ENCODE measurements at places on chromosomes 2 and 18.

DNA sequence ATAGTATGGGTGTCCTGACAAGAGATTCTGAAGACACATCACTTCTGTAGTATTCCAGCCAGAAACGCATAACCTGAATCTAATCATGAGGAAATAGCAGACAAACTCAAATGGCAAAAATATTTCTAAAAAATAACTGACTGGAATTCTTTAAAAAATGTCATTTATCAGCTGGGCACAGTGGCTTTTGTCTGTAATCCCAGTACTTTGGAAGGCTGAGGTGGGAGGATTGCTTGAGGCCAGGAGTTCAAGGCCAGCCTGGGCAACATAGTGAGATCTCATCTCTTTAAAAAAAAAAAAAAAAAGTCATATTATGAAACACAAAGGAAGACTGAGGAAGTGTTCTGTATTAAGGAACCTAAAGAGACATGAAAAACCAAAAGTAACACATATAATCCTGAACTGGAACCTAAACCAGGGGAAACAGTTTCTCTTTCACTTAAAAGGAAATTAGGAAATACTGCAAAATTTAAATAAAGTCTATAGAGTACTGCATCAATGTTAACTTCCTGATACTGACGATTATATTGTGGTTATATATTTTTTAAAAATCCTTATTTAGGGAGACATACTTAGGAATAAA, 29.9 kb downstream of the SESTD1 start:
- no peak for DNase-seq

GRCh38 chr18:77131100-77131651, 1.4 kb downstream of the MBP start:
- no peak for DNase-seq

GRCh38 chr2:216066230-216066629, 15.4 kb downstream of the PECR start:
- no peak for DNase-seq

GRCh38 chr2:55811048-55811447, 112.5 kb downstream of the EFEMP1 start:
- no peak for DNase-seq

- DNase-seq = no peak
Measured at GRCh38 chr2:26458365-26459042, 19.4 kb downstream of the OTOF start.

DNA sequence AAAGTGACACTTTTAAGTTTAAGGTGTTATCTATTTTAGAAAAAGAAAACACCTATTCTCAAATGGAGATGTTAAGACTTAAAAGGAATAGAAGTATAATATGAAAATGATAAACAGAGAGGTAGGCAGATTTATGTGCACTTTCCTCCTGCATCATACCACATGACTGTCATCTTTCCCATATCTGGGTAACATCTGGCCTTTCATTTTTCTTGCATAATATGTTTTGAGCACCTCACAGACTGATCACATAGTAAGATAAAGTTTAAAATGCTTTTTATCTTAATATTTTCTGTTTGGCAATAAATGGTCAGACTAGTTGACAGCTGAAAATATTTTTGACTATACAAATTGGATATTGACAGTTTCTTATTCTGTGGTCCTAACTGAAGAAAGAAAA, 1852.1 kb upstream of the PIK3C3 start:
- DNase-seq = no peak

GRCh38 chr18:26185267-26185666, 41.0 kb upstream of the TAF4B start:
- DNase-seq = no peak

DNA sequence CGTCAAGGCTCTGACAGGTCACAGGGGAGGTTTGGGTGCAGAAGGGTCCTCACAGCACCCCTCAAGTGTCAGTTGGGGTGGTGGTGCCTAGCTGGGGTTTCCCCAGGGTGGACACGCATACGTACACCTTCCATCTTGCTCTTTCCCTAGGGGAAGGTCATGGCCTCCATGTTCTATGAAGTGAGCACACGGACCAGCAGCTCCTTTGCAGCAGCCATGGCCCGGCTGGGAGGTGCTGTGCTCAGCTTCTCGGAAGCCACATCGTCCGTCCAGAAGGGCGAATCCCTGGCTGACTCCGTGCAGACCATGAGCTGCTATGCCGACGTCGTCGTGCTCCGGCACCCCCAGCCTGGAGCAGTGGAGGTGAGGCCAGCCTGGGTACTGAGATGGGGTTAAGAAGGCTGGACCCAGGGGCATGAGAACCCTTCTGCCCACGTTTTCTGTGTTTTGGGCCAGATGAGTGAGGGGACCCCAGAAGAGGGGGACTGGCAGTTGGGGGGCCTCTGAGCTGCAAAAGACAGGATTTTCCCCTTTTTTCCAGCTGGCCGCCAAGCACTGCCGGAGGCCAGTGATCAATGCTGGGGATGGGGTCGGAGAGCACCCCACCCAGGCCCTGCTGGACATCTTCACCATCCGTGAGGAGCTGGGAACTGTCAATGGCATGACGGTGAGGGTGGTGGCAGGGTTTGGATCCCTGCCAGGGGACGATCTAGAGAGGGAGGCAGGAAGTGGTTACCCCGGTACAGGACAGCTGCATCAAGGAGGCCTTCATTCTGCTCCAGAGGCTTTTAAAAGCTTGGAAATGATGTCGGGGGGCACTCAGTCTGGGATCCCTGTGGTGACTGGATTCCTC, 20.9 kb downstream of the SLC30A3 start:
- DNase-seq = no peak

DNA sequence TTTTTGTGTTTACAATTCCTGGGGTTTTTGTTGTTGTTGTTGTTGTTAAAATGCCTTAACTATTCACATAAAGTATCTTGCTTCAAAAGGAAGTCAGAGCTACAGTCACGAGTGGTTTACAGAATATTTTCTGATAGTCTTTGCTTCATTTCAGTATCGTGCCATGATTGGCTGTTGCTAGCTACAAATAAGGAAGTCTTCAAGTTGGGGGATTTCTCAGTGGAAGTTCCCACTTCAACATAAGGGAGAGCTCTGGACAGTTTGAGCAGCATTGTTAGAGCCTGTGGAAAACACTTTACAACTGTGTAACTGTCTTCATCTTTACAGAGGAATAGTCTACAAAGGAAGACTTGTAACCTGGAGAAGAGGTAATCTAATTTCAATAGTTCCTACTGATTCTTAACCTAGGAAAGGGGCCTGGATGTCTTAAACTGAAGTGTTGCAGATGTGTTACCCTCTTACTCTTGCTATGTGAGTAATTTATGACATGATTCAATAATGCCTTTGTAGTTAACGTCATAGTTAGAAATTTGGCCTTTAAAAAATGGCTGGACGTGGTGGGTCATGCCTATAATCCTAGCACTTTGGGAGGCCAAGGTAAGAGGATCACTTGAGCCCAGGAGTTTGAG, 23.4 kb upstream of the TANK start:
- DNase-seq = no peak

DNA sequence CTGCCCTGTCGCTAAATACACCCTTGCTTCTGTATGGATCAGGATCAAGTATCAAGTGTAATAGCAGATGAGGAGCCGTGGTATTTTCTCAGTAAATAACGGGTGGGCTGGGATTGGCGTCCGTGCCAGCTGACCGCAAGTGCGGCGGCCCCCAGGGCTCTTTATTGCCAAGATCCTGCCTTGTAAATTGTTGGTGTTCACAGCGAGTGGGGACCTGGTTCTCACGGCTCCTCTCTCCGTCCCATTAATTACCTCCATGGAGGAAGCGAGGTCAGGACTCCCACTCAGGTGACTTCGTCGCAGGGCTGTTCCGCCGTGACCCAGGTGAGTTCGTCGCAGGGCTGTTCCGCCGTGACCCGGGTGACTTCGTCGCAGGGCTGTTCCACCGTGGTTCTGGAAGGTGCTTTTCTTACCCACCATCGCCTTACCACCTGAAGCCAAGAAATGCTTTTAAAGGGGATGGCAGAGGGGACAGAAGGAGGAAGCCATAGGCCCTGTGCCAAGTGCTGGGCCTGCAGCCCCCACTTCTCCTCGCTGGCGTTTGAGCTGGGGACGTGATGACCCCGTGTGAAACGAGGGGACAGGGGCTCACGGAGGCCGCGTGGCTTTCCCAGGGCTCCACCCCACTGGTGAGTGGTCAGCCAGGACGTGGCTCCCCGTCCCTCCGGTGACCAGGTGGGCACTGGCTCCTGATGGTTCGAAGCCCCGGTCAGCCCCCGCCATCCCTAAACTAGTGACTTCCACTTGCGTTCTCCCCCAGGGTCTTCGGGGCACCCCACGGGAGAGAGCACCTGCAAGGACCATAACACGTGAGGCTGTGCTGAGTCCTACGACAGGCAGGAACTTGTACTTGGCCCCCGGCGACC, 118.4 kb downstream of the TWIST2 start:
- no peak for DNase-seq

DNA sequence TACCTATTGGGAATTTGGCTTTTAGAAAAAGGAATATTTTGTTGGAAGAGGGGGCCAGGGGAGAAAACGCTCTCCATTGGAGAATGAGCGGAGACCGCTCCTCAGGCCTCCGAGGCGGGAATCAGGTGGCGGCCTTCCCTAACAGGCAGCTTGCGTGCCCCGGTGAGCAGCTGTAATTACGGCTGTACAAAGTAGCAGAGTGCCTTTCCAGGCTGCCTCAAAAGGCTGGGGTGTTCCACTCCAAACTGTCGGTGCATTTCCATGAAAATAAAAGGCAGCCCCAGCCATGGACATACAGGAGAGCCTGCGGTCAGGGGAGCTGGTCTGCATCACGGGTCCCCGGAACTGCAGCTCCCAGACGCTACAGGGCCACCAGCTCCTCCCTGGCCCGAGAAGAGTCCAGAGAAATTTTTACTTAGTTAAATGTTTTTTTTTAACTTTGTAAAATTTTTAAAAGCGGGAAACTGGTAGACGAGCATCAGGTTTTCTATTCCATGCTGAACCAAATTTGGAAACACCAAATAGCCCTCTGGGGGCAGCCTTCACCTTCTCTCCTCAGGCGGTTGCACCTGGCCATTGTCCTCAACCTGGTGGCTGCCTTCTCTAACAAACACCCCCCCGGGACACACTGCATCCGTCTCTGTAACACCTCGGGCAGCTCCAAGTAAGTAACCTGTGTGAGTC, 209.3 kb upstream of the SALL3 start:
- DNase-seq = no peak
